Smooth muscle cell of the umbilical artery (primary cell): ENCODE measurements at places on chromosomes 5 and 9. TPM values are rescaled to one million over a fixed set of nuclear protein-coding genes. Genes with fewer than 3 reads are reported as not detected.

Gene TRAF2
- total RNA-seq = 5.6 and 16.0 TPM in 2 replicates

Gene ARRDC1
- total RNA-seq = 10.7 and 21.8 TPM in 2 replicates

Gene IRX2
- total RNA-seq = not detected in 2 replicates

Gene GCNT4
- 0.23 and 0.59 TPM in 2 replicates for total RNA-seq

Gene GBGT1
- total RNA-seq = 6.9 and 8.6 TPM in 2 replicates

Gene SPAG8
- 0.55 and 1.2 TPM in 2 replicates for total RNA-seq

Gene PTGER4
- total RNA-seq = 1.5 and 2.7 TPM in 2 replicates

Gene TAF11L12
- total RNA-seq = not detected in 2 replicates

Gene MARCOL
- total RNA-seq = not detected in 2 replicates

Gene SLC6A19
- not detected in 2 replicates for total RNA-seq

Gene RGMB
- 28.5 and 83.9 TPM in 2 replicates for total RNA-seq

Gene DOK3
- 3.3 and 8.4 TPM in 2 replicates for total RNA-seq

Gene TAF11L10
- not detected in 2 replicates for total RNA-seq

Gene CARD9
- 1.8 and 5.3 TPM in 2 replicates for total RNA-seq

Gene NR5A1
- total RNA-seq = not detected in 2 replicates

Gene CFAP77
- 0.30 TPM in 1 of 2 replicates, not detected in the other for total RNA-seq

Gene C9orf50
- total RNA-seq = not detected in 2 replicates

Gene PHF24
- total RNA-seq = 0.05 and 0.30 TPM in 2 replicates

Gene EIF4E1B
- total RNA-seq = not detected in 2 replicates

Gene WWC1
- total RNA-seq = 1.2 and 7.0 TPM in 2 replicates

Gene CEP72
- total RNA-seq = 1.8 and 3.2 TPM in 2 replicates

Gene CCDC187
- total RNA-seq = not detected in 2 replicates

Gene TLX3
- not detected in 2 replicates for total RNA-seq

Gene KYAT1
- total RNA-seq = 6.5 and 13.7 TPM in 2 replicates

Gene FCN2
- total RNA-seq = not detected in 2 replicates

Gene PAPPA
- total RNA-seq = 211 and 268 TPM in 2 replicates

Gene UGT3A1
- not detected in 2 replicates for total RNA-seq

Gene CCL19
- total RNA-seq = not detected in 2 replicates

Gene ECSCR
- total RNA-seq = 0.30 and 0.74 TPM in 2 replicates

Gene CCIN
- 2.7 and 4.8 TPM in 2 replicates for total RNA-seq

Gene UGT3A2
- not detected in 2 replicates for total RNA-seq

Gene GARIN3
- not detected in 2 replicates for total RNA-seq

Gene CD274
- 2.7 and 22.5 TPM in 2 replicates for total RNA-seq

Gene TCF7
- under 0.01 and 0.09 TPM in 2 replicates for total RNA-seq

Gene EQTN
- total RNA-seq = not detected in 2 replicates
